ENCODE measurements at places on chromosomes 4 and X.
A peak's percentile ranks its signal among the peaks of the same experiment; 100 is the strongest.

- DNase-seq: no peak
These were observed at the start of gene DCHS2 for GRCh38 chr4:154491341-154492271. Gene DCHS2, minus strand, starts transcription at chr4:154491799. Its CDS starts 444 bp downstream, at chr4:154491355.

GRCh38 chr4:37717576-37717975, 31.4 kb upstream of the RELL1 start:
- DNase-seq: no peak

- DNase-seq: no peak
These were observed 139.1 kb downstream of the COL4A6 start for GRCh38 chrX:108299101-108299591.

GRCh38 chrX:47539860-47540259, 21.1 kb upstream of the ARAF start:
- no peak for DNase-seq

DNA sequence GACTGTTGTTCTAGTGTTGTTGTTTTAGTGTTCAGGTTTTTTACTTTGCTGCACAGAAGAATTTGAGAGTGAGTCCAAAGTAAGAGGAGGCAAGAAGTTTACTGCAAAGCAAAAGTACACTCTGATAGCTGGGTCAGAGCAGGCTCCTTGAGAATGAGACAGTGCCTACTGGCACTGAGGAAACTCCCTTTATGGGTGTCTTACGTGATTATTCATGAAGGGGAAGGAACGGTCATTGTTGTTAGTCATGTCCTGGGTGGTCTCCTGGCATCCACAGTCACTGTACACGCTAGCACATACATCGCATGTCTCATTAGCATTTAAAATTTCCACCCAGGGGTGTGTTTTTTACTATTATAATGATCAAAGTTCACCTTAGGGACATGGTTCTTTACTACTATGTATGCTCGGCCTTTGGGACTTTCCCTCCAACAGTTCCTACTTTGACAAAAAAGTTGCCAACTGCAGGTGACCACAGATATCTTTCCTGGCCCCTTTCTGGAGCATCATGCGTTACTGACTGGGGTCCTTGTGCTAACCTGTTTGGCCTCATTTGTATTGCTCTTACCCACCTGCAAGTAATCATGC, 688.9 kb upstream of the AMOT start:
- DNase-seq: no peak

DNA sequence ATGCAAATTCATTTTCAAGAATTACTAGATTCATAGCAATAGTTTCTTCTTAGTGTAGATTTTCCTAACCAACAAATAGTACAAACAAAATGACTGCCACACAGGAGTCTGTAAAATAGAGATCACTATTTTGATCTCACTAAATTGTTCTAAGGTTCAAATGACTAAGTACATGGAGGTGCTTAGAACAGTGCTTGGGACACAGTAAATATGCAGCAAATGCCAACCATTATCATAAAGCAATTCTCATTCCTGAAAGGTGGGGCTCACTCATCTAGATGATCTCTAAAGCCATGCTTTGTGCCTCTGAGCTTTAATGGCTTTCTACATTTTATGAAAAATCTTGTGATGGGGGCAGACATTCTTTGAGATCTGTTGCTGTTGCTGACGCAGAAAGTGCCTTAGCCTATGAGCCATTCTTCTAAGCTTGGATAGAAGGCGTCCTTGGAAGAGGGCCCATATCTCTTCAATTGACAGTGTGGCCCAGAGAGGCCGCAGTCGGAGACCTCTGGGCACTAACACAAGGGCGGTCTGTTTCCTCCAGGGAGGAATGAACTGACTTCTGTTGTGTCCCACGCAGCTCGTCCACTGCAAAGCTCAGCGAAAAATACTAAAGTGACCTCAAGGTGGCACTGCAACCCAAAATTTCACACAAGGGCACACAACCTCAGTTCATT, 23.5 kb downstream of the TLR10 start:
- DNase-seq: no peak

- DNase-seq: no peak
These were observed 813.5 kb upstream of the SLIT2 start for GRCh38 chr4:19438233-19438632.

- DNase-seq: peak; percentile 89
These were observed at the start of gene FAAH2 for GRCh38 chrX:57286507-57287251. Gene FAAH2, plus strand, starts transcription at chrX:57286706. Its CDS starts 120 bp downstream, at chrX:57286826.

- DNase-seq: no peak
These were observed 10.9 kb upstream of the HTRA3 start for GRCh38 chr4:8258552-8259212.

All from NCI-H1436 treated with DMSO at 0.1 percent for 48 hours (cell line).